Stimulated activated CD4-positive, alpha-beta T cell treated with anti-CD3 and anti-CD28 coated beads, Interleukin-15, amount 100 ng/mL, for 24 hours (primary cell): ENCODE measurements at places on chromosomes 11 and 22.

- DNase-seq: no peak
Observed at GRCh38 chr22:44907765-44908737, 101.8 kb downstream of the PHF21B start.

DNA sequence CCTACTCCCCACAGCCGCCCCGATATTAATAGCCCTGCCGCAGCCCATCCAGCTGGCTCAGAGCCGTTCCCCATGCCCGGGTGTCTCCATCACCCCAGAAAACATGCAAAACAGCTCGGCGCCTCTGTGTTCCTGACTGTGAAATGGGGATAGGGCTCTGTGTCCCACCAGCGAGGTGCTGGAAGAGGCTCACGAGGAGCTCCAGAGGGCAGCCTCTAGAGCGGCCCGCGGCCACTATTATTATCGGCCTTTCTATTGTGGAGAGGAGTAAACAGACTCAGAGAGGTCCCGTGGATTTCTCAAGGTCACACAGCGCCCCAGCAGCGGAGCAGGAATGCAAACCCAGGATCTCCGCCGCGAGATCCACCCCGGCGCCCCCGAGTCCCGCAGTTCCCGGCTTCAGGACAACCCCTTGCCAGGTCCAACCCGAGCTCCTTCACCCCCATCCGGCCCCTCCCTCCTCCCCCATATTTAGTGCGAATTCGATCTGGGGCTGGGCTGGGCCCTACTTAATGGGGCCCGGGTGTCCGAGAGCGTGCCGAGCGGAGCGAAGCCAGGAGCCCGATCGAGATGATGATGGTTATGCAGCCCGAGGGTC is at the start of gene ACTN3:
Gene ACTN3, plus strand, starts transcription at position 536 of the 598 bp plus-strand sequence. Its CDS starts 35 bp downstream, at position 571.
- peak; percentile 41 for DNase-seq

GRCh38 chr11:61707574-61707973 is 27.4 kb downstream of the DAGLA start:
- DNase-seq: no peak

DNA sequence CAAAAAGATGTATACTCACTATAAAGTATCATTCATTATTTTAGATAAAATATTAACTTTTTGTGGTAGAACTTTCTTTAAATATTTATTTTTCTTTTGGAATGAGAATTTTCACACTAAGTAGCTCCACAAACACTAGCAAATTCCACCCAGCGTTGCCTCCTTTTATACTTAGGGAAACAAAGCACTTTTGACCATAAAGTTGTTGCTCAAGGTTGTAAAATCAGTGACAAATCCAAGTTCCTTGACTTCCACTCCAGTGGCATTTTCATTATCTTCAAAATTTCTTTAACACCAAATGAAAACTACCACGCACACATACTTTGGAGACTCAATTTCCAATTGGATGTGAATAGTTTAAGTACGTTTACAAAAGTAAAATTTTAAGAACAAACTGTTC is 431.2 kb downstream of the DLG2 start:
- DNase-seq: no peak

DNA sequence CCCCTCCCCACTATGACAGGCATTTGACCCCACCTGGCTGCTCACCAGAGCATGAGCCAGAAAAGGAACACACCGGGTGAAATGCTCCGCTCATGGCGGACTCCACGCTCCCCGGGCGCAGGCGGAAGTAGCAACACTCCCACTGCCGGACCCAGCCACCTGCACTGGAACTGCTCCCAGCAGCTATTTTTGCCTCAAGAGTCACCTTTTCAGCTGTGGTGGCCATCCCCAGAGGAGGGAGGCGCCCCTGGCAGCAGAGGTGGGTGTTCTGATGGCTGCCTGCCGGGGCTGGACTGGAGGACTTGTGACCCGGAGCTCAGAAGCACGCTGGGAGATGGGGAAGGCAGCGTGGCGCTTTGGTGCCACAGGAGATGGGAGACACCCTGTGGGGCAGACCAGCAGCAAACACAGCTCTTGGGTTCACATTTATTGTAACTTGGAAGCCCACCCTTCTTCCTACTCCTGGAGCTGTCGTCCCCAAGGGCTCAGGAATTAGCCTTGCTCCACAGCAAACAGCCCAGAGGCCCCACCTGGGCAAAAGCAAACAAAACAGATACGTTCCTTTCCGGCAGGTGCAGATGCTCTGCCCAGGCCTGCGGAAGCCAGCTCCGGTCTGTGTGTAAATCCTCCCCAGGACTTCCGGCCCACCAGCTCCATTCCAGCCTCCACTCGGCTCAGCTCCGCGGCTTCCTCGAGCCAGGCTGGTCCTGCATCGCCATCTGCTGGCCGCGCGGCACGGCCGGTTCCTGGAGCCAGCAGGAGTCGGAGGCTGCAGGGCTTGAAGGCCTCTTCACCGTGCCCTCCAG is 3.7 kb downstream of the RPS19BP1 start:
- peak; percentile 93 for DNase-seq

DNA sequence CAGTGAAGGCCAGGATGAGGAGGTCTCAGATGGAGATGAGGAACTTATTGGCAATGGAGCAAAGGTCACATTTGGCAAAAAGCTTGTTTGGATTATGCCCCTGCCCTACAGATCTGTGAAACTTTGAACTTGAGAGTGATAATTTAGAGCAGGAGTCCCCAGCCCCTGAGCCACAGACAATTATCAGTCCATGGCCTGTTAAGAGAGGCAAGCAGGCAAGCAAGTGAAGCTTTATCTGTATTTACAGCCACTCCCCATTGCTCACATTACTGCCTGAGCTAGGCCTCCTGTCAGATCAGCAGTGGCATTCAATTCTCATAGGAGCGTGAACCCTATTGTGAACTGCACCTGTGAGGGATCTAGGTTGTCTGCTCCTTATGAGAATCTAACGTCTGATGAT is 1076.9 kb upstream of the TENM4 start:
- no peak for DNase-seq

DNA sequence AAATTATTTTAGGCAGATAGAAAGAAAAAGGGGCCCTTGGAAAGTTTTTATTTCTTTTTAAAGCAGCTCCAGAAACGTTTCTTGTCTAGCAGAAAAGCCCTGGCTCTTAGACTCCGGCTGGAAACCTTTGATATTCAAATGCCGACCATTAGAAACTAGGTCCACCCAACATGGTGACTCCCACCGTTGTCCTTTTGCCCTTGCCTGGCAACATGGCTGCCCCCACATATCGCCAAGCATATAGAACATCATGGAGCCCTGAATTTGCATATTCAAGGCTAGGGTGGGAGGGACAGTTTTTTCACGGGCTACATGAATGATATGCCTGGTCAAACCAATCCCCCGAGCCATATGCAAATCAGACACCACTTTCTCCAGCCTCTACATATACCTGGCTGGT is 1379.0 kb downstream of the LRRC4C start:
- DNase-seq: no peak

- no peak for DNase-seq
Observed at GRCh38 chr22:17633217-17633997, 4.9 kb upstream of the ATP6V1E1 start.

DNA sequence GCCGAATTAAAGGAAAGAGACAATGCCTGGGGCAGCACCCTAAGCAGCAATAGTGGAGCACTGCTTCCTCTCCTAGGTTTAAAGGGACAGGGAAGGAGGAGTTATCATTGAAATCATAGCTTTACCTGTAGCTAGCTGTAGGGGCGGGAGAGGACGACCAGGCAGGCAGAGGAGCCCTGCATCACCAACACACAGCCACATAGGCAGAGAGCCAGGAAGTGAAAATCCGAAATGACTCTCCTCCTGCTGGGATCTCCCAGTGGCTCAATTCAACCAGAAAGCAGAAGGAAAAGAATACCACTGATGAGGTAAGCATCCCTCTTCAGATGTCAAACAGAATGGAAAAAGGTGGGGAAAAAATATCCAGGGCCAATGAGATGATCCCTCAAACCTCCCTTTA is 20.4 kb downstream of the MRGPRX4 start:
- DNase-seq: no peak

GRCh38 chr11:124285610-124286344 is 28.0 kb downstream of the OR8D1 start:
- no peak for DNase-seq

GRCh38 chr22:23938328-23939016 is 22.5 kb downstream of the GSTT2B start:
- no peak for DNase-seq

DNA sequence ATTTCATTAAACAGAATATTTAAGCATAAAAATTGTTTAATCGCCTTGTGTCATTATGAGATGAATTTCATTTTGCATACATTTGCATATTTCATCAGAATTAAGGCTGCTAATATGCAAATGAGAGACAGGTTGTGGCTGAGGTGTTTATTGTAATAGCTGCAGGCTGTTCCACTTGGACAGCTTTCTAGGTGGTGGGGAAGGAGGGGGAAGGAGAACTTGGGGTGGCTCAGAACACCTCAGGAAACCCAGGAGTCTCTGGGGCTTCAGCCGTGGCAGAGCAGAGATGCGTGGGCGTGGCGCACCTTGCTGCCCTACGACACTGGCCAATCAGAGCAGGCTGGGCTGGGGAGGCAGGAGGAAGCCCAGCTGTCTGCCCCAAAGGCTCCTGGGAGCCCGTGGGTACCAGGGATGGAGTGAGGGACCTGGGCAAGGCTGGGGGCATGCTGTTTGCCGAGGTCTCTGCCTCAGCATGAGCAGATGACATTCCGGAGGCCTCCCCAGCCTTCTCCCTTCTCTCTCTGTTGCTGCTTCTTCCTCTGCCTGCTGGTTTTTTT is 542.9 kb downstream of the MN1 start:
- peak; percentile 5 for DNase-seq

GRCh38 chr11:12238420-12238819 is 128.0 kb downstream of the MICAL2 start:
- DNase-seq: no peak

- DNase-seq: no peak
Observed at GRCh38 chr11:985406-985805, 51.1 kb downstream of the MUC6 start.

- DNase-seq: no peak
Observed at GRCh38 chr11:127643268-127644058, 642.9 kb upstream of the KIRREL3 start.

DNA sequence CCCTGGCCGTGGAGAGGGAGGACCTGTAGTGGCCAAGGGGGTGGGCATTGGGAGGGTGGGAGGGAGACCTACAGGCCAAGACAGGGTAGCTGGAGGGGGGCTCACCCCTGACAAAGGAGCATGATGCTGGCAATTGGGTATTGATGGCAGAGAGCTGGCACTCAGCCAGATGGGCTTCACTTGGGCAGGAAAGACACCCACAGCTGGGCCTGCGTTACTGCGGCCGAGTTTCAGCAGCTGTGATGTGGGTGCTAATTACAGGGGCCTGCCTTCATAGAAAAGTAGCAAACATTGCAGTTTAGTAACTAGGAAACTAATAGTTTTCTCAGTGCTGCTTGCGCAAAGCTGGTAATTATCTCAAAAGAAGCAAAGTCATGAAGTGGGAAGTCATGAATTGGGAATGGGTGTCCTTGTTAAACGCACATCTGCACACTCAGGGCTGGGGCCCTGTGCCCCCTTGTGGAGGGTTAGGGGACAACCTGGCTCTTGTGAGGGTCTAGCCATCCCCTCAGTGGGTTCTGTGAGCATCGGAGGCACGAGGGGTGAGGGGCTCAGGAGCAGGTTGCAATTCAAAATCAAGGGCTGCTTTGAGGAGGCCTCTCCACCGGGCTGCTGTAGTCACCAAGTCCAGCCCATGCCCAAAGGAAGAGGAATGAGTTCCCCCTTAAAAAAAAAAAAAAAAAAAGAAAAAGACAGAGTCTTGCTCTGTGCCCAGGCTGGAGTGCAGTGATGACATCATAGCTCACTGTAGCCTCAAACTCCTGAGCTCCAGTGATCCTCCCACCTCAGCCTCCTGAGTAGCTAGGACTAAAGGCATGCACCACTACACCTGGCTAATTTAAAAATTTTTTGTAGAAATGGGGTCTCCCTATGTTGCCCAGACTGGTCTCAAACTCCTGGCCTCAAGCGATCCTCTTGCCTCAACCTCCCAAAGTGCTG is 24.4 kb upstream of the TXNRD2 start:
- DNase-seq: no peak

GRCh38 chr11:79438631-79439409 is 2.0 kb downstream of the TENM4 start:
- DNase-seq: peak; percentile 7

DNA sequence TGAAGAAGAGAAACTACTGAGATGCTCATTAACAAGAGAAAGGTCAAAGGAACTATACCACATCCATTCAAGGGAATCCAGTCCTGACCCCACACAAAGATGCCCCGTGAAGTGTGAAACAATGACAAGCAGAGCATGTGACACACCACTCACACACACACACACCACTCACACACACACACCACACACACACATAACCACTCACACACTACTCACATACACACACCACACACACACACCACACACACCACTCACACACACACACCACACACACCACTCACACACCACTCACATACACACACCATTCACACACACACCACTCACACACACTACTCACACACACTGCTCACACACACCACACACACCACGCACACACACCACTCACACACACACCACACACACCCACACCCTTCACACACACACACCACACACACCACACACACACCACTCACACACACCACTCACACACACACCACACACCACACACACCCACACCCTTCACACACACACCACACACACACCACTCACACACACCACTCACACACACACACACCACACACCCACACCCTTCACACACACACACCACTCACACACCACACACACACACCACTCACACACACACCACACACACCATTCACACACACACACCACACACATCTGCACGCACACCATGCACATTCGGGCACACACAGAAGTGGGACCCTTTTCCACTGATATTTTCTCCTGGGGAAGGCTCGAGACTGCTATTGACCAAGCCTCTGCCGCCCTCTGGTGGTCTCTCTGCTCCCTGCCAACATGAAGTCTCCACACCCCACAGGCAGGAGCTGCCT is 32.0 kb upstream of the COMT start:
- peak; percentile 89 for DNase-seq

DNA sequence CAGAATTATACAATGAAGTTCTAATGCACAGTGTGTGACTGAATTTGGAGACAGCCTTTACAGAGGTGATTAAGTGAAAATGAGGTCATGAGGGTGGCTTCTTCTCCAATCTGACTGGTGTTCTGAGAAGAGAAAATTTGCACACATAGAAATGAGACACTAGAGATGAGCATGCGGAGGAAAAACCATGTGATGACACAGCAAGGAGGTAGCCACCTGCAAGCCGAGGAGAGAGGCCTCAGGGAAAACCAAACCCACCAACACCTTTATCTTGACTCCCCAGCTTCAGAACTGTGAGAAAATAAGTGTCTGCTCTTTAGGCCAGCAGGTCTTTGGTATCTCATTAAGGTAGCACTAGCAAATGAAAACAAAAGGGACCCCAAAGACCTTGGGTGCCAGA is 93.2 kb downstream of the GGTLC2 start:
- no peak for DNase-seq

GRCh38 chr11:2537010-2537705 is 92.3 kb downstream of the KCNQ1 start:
- DNase-seq: no peak

- DNase-seq: no peak
Observed at GRCh38 chr22:39651053-39651996, 80.8 kb downstream of the CACNA1I start.
